ENCODE measurements at places on chromosomes 13 and 19. TPM values are rescaled to one million over a fixed set of nuclear protein-coding genes. Genes with fewer than 3 reads are reported as not detected.
A peak's percentile ranks its signal among the peaks of the same experiment; 100 is the strongest.

The CEACAM19 gene
- total RNA-seq, result 3.1 TPM

The DACH1 gene
- total RNA-seq, result 0.39 TPM

The PRSS57 gene
- not detected for total RNA-seq

The ZNF607 gene
- total RNA-seq, result 3.7 TPM

The TMEM150B gene
- total RNA-seq, result not detected

The ZNF610 gene
- total RNA-seq, result 7.1 TPM

The ZNF112 gene
- 3.2 TPM for total RNA-seq

DNA sequence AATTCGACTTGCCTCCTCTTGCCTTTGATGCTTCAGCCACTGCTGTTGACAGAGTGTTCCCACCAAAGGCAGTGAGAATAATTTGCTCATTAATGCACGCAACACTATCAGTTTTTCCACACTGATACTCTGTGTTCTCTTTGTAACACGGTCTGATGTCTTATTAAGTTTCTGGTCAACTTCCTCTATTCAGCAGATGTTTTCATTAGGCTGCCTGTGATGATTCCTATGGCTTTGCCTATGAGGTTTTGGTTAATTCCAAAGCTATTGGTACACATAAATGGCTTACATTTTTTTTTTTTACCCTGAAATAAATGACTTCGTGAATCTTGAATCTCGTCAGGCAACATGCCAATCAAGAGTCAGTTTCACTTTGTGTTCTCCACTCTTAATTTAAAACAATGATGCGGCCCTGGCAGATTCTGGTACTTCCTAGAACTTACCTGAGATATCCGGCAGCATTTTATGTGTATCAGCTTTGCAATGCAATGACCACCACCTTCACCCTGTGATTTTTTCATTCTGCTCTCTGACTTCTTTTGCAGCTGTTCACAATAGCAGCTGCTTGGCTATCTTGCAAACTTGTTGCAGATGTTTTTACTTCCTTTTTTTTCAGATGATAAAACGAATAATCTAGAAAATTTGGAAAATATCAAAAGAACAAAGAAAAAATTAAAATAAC, 27.5 kb upstream of the KL start:
- no peak for DNase-seq
- H3K36me3 ChIP-seq, result no peaks in the 10 kb centered on the region
- no peaks in the 10 kb centered on the region for H3K27me3 ChIP-seq
- H3K4me3 ChIP-seq, result peak overlapping the region; percentile 2
- H3K27ac ChIP-seq, result no peak overlapping the region
- peaks cover 4% of the 10 kb centered on the region for H3K4me1 ChIP-seq

DNA sequence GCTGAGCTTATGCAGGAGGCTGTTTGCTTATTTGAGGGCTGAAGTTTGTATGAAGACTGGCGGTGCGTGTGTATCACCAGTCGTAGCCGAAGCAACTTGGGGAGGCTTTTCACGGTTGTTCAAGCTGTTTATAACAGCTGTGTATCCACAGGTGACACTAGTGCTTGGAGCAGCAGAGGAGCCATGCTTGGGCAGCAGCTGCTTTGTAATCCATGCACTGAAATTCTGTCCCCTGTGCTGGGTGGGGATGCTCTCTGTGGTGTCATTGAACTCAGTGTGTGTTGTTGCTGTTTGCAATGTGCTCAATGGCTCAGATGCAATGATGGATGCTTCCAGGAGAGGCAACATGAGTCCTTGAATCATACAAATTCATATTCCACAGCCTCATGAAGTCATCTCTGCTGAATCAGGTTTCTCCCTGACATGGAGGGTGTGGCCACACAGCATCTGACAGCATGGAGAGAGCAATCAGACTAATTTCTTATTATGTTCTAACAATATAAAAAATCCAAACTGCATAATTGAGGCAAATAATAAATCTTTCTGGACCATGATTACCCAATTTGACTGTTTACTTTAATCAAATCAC, 18.8 kb upstream of the GTF3A start:
- DNase-seq, result no peak
- no peak overlapping the region for H3K27ac ChIP-seq
- H3K4me1 ChIP-seq, result peaks cover 13% of the 10 kb centered on the region
- no peaks in the 10 kb centered on the region for H3K27me3 ChIP-seq
- no peaks in the 10 kb centered on the region for H3K36me3 ChIP-seq

DNA sequence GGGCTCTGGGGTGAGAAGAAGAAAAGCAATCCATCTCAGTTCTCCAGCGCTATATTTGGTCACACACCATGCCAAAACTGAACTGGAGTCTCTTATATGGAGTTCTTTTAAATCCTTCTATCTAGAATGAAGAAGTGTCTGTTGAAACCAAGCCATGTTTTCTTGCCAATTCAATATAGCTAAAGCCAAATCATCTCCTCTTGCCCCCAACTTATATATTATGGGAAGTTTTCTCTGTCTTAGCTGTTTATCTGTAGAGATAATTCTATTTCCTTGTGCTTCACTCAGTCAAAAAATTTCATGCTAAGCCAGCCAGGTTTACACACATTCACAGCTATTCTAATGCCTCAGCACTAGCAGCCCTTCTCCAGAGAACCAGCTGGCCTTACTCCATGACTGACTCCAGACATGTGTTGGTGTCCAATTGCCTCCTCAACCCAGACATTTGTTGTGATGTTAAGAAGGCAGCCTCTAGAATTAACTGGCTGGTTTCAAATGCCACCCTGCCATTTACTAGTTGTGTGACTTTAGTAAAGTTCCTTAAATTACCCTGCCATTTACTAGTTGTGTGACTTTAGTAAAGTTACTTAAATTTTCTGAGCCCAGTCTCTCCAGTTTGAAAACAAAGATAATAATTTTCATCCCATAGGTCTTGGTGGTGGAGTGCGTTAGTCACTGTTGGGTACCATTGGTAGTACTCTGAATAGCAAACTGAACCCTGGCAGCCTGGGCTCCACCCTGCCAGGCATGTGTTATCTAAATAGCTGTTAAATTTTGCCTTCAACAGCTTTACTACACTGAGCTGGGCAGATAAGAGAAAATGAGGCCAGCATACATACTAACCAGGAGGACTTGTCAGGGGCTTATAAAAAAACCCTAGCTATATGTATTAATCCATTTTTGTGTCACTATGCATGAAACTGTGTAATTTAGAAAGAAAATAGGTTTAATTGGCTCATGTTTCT, 525.1 kb downstream of the LMO7 start:
- DNase-seq, result no peak
- H3K27me3 ChIP-seq, result no peaks in the 10 kb centered on the region
- peak overlapping the region; percentile 14 for H3K27ac ChIP-seq
- H3K36me3 ChIP-seq, result no peaks in the 10 kb centered on the region

GRCh38 chr19:31214997-31215396, 134.2 kb downstream of the TSHZ3 start:
- H3K4me3 ChIP-seq, result no peak overlapping the region
- no peaks in the 10 kb centered on the region for H3K27me3 ChIP-seq
- no peaks in the 10 kb centered on the region for H3K36me3 ChIP-seq
- DNase-seq, result no peak
- H3K27ac ChIP-seq, result no peak overlapping the region

DNA sequence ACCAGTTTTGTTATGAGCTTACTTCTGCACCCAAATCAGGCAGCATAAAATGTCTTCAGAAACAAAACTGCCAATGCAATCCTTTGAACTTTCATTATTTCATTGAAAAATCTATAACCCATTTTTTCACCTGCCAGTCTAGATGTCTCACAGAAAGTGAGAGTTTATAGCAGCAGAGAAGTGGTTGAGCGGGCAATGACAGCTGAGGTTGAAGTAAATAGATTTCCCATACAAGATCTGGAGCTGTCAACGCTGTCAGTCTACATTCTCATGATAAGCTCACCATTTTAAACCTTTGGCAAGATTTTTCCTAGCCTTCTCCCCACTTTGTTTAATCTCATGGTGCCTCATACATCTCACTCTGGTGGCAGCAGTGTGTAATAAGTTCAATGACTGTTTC, 1144.9 kb upstream of the PCDH9 start:
- H3K27me3 ChIP-seq, result no peaks in the 10 kb centered on the region
- H3K36me3 ChIP-seq, result no peaks in the 10 kb centered on the region
- H3K4me3 ChIP-seq, result no peak overlapping the region
- no peak for DNase-seq

- peak overlapping the region; percentile 81 for H3K27ac ChIP-seq
- H3K27me3 ChIP-seq, result no peaks in the 10 kb centered on the region
- no peak for DNase-seq
- no peaks in the 10 kb centered on the region for H3K4me1 ChIP-seq
- H3K4me3 ChIP-seq, result no peak overlapping the region
- H3K36me3 ChIP-seq, result no peaks in the 10 kb centered on the region
Measured at GRCh38 chr19:57338877-57339276, 12.2 kb upstream of the ZNF304 start.

DNA sequence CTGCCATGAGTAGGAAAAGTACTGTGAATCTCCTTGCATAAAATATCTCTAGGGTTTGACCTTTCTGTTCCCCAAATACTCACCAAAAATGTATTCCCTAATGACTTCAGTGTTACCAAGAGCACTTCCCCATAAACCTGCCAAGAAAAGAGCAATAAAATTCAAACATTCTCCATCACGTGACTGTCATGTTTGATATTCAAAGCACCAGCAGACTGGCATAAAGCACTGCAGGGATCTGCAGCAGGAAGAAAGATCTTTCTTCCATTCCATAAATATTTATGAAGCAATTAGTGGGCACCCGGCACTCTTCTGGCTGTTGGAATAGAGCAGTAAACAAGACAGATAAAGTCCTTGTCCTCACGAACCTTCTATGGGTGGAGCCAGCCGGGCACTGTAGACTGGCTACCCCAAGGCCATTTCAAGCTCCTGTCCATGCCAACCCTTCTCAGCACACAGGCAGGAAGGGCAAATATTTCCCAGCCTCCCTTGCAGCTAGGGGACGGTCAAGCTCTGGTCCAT, 20.3 kb downstream of the PLA2G4C start:
- no peaks in the 10 kb centered on the region for H3K4me1 ChIP-seq
- H3K27me3 ChIP-seq, result no peaks in the 10 kb centered on the region
- no peak overlapping the region for H3K27ac ChIP-seq
- H3K36me3 ChIP-seq, result peaks cover 20% of the 10 kb centered on the region

DNA sequence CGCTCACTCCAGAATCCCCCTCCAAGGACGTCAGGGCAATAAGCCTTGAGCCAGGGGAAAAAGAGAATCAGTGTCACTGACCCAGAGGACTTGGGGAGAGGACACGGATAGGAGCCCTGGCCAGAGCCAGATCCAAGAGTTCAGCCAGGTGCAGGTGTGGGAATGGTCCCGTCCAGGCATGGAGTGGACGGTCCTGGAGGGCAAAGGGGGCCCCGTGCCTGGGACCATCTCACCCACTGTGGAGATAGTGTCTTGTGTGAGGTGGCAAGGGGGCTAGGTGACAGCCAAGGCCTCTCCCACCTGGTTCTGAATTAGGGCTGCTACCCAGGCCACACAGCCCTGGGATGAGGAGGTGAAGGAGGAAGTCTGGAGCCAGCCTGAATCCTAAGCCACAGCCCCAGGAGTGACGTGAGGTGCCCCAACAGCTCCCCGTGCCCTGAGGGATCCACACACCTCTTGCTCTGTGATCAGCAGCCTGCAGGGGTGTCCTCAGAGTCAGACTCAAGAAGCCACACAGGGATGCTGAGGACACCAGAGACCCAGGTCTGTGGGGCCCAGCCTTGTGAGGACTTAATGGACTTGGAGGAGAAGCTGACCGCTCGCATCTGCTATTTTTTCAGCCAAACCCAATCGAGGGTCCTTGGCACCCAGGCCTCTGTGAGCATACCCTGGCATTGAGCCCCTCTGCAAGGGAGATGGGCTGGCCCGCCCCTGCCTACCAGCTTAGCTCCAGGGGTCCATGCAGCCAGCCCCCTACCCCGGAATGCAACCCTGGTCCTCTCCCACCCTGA, 16.4 kb upstream of the ZNF14 start:
- H3K4me3 ChIP-seq, result no peak overlapping the region
- H3K36me3 ChIP-seq, result no peaks in the 10 kb centered on the region
- H3K27me3 ChIP-seq, result no peaks in the 10 kb centered on the region
- no peaks in the 10 kb centered on the region for H3K4me1 ChIP-seq

- no peak overlapping the region for H3K27ac ChIP-seq
- H3K4me1 ChIP-seq, result no peaks in the 10 kb centered on the region
- no peaks in the 10 kb centered on the region for H3K27me3 ChIP-seq
Measured at GRCh38 chr13:94947965-94948371, 235.6 kb upstream of the SOX21 start.

DNA sequence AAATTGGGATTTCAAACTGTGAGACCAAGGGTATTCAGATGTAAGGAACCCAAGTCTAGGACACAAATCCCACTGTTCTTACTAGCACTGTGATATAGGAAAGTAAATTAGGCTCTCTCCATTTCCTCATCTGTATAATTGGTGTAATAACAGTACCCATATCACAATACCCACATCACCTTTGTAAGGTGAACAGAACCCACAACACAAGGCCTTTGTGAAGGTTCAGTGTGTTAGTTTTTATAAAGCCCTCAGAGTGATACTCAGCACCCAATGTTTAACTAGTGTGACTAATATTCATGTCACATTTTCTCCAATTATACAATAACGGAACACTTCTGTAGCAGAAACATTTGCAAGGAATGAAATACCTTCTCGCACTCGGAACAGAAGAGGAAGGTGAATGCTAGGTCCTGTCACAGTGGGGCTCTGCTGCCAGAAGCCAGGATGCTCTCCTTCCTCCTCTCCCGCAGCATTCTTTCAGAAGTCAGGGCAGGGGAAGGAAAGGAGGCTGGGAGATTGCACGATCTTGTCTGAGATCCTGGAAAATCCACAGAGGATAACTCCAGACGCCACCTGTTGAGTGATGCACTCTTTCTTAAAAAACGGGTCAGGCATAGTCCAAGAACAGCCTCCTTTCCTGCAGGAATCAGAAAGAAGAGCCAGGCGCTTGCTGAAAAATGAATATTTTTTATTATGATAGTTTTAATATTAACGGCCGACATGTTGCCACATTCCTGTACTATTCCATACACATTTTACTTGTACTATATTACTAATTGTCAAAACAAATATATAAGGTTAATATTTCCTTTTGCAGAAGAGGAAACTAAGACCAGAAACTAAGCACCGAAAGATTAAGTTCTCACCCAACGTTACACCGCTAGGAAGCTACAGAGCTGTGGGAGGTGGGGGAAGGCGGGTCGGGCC, 762 bp downstream of the ZNF45 start:
- DNase-seq, result no peak
- H3K4me1 ChIP-seq, result no peaks in the 10 kb centered on the region
- peak overlapping the region; percentile 63 for H3K4me3 ChIP-seq
- peaks cover 36% of the 10 kb centered on the region for H3K36me3 ChIP-seq
- peak overlapping the region; percentile 76 for H3K27ac ChIP-seq

DNA sequence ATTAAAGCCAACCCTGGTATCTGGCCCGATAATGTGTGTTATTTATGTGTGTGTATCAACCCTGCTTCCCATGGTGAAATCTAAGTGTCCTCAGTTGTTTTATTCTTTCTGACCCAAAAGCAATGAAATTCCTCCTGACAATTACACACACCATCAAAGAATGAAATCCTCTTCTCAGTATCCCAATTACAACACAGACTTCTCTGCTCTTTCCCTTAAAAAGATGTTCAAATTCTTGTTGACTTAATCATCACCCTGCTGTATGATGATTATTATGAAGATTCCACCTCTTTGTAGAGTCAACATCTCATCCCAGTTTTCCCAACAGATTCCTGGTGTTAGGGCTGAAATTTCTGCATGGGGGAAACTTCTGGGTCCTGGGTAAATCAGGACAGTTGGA, 8.9 kb upstream of the TRPC4 start:
- no peaks in the 10 kb centered on the region for H3K27me3 ChIP-seq
- H3K4me3 ChIP-seq, result no peak overlapping the region
- no peaks in the 10 kb centered on the region for H3K36me3 ChIP-seq
- no peak for DNase-seq

- H3K36me3 ChIP-seq, result peaks cover 83% of the 10 kb centered on the region
- H3K4me1 ChIP-seq, result no peaks in the 10 kb centered on the region
- no peak overlapping the region for H3K27ac ChIP-seq
- no peaks in the 10 kb centered on the region for H3K27me3 ChIP-seq
Measured at GRCh38 chr19:47370045-47370611, 21.0 kb downstream of the DHX34 start.
